NCI-H187 treated with DMSO at 0.1 percent for 48 hours (cell line): ENCODE measurements at places on chromosomes 2 and 18.

- DNase-seq = no peak
Measured at GRCh38 chr18:63142594-63143225, 176.9 kb downstream of the BCL2 start.

DNA sequence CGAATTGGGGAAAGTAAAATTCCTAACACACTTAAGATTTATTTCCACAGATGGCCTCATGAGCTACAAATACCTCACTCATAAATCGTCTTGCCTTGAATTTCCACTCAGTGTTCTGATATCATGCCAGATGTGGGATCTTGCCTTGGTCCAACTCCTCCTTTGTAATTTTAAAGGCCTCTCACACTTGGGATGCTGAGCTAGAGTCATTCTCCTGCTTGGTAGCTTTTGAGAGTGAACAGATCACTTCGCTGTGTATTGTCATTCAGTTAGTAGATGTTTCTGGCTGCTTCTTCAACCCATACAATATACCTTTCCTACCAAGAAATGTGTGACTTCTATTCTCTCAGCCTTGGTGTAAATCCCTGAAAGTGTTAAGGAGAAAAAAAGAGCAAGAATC is 309.2 kb downstream of the NRXN1 start:
- DNase-seq = no peak

GRCh38 chr2:121377646-121378045 is 92.6 kb upstream of the TFCP2L1 start:
- DNase-seq = no peak

DNA sequence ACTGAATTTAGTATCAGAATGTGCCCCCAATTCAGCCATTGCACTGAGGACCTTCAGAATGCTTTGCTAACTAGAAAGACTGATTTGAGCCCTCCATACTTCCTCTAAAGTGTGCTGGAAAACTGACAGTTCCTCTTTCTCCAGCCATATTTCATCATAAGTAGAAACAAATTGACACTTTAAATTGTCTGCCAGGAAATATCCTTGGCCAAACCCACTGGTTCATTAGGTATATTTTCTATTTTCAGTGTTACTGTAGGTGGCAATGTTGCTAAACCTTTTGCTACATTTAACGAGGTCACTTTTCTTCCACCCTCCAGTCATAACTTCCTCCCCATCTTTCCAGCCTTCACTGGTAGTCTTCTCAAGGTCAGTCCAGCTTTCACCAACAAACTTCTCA is 21.5 kb downstream of the SP5 start:
- DNase-seq = no peak

DNA sequence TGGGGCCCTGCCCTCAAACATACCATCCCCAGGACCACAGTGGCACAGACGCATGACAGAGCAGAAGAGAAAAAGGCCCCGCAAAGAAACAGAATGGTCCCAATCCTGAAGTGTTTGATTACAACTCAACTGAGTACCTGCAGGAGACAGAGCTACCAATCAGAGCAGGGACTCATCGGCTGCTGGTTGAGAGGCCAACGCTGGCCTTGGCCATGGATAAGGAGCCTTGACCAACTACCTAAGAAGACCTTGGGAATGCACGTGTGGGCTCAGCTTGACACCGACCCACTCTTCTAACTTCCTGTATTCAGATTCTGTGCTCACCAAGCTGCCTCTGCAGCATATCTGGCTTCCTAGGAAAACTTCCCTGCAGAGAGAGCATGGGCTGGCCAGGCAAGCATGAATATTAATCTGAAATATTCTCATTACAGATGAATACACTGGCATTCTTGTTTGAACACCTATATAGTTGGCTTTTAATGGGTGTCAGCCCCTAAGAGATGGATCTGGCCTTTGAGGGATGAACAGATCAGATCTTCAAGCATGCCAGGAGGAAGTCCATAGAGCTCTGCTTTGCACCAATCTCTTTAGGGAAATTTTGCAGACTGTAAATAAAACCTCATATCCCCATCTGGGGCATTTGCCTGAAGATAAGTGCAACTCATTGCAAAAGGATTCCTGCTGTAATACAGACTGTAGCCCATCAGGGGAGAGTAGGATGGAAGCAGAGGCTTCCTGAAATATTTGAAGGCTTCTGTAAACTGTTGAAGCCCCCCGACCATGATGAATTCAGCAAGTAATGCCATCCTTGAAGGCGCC is 135.4 kb downstream of the BCL2 start:
- no peak for DNase-seq

GRCh38 chr2:43792653-43793052 is 18.8 kb downstream of the DYNC2LI1 start:
- no peak for DNase-seq

- DNase-seq = no peak
Measured at GRCh38 chr2:119179202-119179601, 20.7 kb upstream of the C1QL2 start.

DNA sequence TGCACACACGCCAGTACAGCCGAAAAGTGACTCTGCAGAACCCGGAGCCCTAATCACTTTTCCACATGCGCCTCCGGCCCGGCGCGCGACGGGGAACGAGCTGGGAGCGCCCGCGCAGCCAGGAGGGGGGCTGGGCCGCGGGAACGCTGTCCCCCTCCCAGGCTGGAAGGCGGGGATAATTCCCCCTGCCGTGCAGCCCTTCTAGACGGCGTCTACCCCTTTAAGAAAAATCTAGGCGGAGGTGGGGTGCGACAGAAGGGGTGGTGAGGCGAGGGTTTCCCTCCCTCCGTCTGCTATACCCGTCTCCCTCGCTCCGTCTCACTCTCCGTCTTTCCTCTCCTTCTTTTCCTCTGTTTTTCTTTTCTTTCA is 2.4 kb downstream of the CYP26B1 start:
- no peak for DNase-seq

DNA sequence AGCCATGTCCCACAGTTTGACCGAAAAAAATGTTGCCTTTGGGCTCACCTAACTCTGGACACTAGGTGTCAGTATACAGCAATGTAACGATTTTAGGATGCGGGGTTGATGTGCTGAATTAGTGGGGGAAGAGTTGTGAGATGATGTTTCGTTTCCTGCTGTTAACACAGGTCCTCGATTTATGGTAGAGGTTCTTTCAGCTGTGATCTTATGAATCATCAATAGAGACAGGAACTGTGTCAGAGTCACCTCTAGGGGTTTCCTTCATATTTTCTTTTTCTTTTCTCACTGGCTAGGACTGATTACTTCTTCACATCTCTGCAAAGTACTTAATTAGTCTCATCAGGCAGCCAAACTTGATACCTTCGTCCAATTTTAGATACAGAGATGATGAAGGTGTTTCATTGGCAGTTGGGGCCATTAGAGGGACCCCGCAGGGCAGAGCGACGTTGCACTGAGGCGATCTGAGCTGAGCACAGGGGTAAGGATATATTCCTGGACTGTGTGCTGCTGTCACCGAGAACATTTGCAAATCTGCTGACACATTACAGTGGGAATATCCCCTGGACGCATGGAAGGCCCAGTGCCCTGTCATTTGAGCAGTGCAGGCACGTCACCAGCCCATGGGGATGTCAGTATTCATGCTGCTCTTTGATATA is 10.2 kb upstream of the MMADHC start:
- peak; percentile 25 for DNase-seq

DNA sequence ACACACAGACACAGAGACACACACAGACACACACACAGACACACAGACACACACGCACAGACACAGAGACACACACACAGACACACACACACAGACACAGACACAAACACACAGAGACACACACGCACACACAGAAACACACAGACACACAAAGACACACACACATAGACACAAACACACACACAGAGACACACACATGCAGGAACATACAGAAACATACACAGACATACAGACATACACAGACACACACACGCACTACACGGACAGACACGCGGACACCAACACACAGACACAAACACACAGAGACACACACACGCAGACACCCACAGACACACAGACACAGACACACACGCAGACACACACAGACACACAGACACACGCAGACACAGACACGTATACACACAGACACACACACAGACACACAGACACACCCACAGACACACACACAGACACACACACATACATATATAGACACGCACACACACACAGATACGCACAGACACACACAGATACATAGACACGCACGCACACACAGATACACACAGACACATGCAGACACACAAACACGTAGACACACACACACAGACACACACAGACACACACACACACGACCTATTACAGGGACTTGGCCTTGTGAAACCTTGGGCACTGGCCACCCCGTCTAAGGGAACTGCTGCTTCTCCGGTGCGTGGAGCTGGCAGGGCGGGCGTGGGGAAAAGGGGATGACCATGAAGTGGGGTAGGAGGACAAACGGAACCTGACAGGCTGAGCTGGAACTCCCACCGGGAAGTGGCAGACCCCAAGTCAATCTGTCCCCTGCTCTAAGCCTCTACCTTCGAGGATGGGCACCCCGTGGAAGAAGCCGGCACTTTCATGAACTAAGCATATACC is 211.4 kb downstream of the TFCP2L1 start:
- no peak for DNase-seq

DNA sequence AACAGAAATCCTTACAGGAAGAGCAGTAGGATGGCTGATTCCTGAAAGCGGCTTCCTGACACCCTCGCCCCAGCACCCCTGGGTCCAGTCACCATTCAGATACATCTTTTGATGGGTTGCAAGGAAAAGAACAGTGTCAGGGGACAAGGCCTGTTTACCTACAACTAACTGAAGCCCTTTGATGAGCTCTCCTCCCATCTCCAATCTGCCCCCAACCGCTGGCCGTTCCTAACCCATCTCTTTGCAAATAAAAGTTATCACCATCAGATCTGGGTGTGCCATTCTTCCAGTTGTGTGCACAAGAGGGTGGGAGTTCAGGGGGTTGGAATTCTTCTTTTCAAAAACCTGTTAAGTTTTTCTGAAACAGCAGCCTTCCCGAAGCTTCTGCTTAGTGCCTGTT is 48.9 kb downstream of the ARL4C start:
- no peak for DNase-seq

GRCh38 chr2:28751956-28752630 is 463 bp downstream of the PPP1CB start:
- no peak for DNase-seq
